ENCODE measurements at places on chromosomes 2 and 18. TPM values are rescaled to one million over a fixed set of nuclear protein-coding genes. Genes with fewer than 3 reads are reported as not detected.

- no peak for DNase-seq
Measured at GRCh38 chr2:43738257-43738656, 35.6 kb upstream of the DYNC2LI1 start.

The HOXD4 gene
- total RNA-seq, result 8.8 TPM

The MGAT4A gene
- 89.5 TPM for total RNA-seq

The SESTD1 gene
- total RNA-seq, result 90.0 TPM

- no peak for DNase-seq
Measured at GRCh38 chr2:24239553-24239952, 64.7 kb downstream of the FAM228A start.

DNA sequence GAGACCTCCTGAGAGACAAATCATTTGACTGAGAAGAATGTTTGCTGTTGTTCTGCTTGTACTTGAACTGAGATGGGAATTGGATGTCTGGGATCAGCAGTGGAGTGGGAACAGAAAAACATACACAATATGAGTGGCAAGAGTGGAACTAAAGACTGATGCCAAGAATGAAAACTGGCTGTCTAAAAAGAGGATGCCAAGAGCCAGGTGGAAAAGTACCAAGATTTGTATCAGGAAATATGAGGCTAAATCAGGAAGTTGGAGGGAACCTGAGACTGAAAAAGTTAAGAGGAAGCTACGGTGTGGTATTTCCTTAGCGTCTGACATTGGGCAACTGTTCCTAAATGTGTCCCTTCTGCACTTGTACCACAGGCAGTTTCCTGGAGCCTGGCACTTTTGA is 440.9 kb upstream of the CELF4 start:
- DNase-seq, result no peak

DNA sequence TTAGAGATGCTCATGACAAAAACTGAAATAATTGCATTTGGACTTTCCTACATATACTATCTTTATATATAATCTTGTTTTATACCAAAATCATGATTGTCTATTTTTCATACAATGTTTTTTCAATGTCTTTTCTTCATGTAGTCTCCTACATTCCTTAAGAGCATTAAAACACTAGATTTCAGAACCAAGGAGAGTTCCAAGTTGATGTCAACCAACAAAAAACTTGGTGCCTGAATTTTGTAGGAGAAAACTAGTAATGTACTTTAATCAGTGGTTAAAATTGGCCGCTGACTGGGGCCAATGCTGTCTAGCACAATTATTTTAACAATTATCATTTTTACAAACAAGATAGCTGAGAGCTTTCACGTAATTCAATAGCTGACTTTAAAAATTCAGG is 678.8 kb downstream of the DCC start:
- no peak for DNase-seq

GRCh38 chr2:235934059-235934773 is 234.0 kb downstream of the GBX2 start:
- DNase-seq, result no peak

DNA sequence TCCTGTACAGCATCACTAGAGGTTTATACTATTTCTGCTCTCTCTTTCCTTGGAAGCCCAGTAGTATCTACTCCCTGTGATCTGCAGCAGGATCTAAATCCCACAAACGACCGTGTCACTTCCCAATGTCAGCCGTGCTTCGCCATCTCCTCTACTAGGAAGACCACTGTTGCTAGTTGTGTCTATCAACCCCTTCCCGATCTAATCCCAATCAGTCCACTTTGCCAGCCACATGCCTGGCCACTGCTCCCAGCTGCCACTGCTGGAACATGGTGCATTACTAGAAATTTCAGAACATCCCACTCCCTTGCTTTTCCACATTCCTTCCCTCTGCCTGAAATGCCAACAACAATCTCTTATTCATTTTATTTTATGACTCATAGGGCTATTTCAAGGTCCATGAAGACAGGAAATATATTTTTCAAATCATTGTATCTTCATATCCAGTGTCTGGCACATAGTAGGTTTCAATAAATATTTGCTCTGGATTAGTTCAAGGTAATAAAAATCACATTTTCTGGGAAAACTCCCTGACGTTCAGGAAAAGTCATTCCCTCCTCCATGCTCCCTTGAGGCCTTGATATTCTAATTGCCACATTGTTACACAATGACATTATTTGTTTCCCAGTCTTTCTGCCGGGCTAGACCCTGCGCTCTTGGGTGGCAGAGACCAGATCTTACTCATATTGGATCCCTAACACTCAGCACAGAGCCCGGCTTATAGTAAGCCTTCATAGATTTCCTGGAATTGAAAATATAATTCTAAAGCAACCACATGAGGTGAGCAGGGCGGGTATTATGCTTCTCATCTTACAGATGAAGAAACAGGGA is 2.1 kb upstream of the TRIB2 start:
- peak; percentile 48 for DNase-seq

GRCh38 chr2:69789175-69789721 is 40.2 kb upstream of the GMCL1 start:
- no peak for DNase-seq

DNA sequence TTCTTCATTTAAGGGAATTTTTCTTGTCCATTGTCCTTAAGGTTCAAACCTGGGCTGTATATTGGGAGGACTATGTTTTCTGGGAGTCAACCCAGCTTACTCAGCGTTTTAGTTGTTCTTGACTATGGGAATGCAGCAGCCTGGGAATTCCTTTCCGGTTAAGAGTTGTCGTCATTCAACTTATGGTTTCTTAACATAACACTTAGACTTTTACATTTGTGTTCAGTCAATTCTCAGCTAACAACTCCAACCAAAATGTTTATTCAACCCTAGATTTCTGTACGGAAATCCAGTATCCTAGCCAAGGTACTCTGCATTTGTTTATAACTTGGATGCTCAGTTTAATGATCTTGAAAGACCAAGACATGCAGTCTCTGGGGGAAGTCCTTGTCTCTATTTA is 960.9 kb downstream of the CBLN2 start:
- no peak for DNase-seq

DNA sequence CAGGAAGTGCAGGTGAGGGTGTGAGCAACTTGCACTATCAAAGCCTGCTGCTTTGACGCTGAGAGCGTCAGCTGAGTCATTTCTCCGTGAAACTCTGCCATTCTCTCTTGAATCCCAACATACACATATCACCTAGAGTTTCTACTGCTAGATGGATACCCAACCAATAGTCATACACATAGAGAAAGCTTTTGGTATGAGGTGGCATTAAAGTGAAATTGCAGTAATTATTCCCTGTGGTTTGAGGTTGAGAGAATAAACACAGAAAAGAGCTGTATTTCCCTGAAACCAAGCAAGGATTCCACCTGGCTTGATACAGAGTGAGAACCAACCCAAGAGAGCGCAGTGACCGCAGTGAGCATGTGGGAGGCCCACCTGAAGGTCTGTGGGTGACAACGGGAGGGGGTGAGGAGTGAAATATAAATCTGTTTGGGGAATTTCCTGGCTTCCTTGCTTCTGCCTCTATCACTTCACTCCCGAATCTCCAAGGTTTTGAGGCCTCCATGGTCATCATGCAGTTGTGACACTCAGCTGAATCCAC is 28.8 kb upstream of the TMEM18 start:
- no peak for DNase-seq

The CPLX4 gene
- not detected for total RNA-seq

GRCh38 chr2:237594514-237594871 is 4.0 kb upstream of the RAB17 start:
- no peak for DNase-seq

GRCh38 chr18:59466980-59467379 is 107.9 kb upstream of the LMAN1 start:
- DNase-seq, result no peak

DNA sequence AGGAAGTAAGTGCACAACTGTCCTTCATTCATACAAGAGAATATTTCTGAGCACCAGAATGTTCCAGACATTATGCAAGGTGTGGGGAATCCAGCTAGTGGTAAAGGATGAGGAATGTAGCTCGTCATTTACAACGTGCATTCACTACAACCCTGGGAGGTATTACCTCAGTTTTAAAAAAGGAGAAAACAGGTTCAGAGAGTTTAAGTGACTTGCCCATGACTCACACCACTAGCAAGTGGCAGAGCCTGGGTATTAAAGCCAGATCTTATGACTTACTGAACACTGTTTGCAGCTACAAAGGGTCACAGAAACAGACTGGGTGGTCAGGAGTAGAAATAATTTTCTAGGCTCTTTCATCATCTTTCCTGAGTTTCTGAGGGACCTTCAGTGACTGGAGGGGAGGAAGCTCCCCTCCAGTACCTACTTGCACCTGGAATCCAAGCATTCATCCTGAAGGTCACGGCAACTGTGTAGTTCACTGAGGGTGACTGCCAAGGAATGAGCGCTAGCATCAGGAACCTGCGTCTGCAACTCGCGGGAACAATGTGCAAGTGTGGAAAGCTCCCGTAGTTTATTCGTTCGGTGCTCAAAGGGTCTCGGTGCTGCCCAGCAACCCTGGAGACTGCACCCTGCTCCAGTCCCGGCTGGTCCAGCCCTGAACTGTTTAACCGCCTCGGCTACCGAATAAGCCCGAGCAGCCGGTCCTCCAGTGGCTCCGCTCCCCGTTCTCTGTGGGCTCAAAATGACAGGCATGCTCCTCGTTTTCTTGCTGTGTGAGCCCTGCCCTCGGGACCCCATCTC is 647 bp downstream of the CCDC121 start:
- DNase-seq, result peak; percentile 61
